Neuronal stem cell (in vitro differentiated cells): ENCODE measurements at places on chromosomes 1 and 21.

DNA sequence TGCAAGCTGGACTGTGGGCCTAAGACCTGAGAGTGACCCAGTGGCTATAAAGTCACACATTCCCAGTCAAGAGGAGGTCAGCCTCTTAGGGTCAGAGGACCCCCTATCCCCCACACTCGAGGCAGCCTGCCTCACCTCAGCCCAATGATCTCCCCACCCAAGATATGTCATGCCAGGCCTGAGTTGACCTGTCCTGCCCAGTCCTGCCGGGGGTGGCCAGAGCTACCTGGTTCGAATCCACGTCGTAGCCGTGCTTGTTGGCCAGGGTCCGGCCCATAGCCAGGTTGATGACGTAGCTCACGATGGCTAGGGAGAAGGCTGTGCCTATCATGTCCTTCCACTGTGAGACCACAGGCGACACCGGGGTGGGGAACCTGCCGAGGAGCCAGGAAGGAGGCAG, 15.6 kb downstream of the SLC26A9 start:
- no peak for DNase-seq

- DNase-seq: no peak
Measured at GRCh38 chr1:9111957-9112356, 16.9 kb downstream of the GPR157 start.

- DNase-seq: no peak
Measured at GRCh38 chr21:17469727-17470126, 43.1 kb upstream of the CXADR start.

- DNase-seq: no peak
Measured at GRCh38 chr21:16536140-16536539, 806.4 kb downstream of the USP25 start.

DNA sequence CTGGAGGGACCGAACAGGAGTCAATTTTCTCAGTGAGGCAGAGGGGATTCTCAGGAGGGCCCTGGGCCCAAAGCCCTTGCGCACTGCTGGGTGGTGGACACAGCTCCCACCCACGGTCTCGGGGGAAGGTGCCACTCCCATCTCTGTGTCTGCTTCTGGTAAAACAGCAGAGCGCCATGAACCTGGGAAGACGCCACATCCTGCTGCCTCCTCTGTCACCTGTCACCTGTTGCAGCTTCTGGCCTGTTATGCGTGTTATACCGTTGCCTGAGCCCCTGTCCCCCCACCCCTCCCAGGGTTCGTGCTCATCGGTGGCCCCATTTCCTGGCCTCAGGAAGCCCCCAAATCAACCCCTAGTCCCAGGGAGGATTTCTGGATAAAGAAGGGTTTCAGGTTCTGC, 125.8 kb upstream of the AJAP1 start:
- DNase-seq: no peak

DNA sequence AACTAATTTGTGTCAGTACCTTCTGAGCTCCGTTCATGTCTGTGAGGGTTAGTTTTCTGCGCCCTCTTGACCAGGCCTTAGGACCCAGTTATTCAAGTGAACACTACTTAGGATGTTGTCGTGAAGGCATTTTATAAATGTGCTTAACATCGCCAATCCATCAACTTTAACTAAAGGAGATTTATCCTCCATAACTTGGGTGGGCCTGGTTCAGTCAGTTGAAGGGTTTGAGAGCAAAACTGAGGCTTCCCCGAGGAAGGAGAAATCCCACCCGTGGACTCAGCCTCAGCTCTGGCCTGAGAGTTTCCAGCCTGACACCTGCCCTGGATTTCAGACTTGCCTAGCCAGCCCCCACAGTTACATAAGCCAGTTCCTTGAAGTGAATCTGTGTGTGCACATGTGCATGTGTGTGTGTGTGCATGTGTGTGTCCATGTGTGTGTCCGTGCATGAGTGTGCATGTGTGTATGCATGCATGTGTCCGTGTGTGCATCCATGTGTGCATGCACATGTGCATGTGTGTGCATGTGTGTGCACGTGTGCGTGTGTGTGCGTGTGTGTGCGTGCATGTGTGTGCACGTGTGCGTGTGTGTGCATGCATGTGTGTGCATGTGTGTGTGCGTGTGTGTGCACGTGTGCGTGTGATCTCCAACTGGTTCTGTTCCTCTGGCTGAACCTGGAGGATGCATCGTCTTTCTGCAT, 62.1 kb upstream of the PDE9A start:
- no peak for DNase-seq

- DNase-seq: no peak
Measured at GRCh38 chr1:51963592-51964308, 26.8 kb downstream of the RAB3B start.
